ENCODE measurements at places on chromosomes 7 and 10.

DNA sequence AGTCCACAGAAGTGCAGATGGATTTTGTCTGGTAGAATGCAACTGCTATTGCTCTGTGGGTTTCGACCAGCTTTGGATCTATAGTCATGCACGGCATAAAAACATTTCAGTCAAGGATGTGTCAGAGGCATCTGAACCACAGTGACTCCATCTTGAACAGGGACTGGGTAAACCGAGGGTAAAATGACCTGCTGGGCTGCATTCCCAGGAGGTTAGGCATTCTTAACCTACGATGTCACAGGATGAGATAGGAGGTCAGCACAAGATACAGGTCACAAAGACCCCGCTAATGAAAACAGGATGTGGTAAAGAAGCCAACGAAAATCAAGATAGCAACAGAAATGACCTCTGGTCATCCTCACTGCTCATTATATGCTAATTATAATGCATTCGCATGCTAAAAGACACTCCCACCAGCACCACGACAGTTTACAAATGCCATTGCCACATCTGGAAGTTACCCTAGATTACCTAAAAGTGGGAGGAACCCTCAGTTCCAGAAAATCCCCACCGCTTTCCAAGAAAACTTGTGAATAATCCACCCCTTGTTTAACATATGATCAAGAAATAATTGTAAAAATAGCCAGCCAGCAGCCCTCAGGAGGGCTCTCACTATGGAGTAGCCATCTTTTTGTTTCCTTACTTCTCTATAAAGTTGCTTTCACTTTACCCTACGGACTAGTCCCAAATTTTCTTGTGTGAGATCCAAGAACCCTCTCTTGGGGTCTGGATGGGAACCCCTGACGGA, 50.7 kb upstream of the CPXM2 start:
- no peak for DNase-seq

- no peak for DNase-seq
Measured at GRCh38 chr10:97466755-97467154, 20.8 kb downstream of the ZDHHC16 start.

DNA sequence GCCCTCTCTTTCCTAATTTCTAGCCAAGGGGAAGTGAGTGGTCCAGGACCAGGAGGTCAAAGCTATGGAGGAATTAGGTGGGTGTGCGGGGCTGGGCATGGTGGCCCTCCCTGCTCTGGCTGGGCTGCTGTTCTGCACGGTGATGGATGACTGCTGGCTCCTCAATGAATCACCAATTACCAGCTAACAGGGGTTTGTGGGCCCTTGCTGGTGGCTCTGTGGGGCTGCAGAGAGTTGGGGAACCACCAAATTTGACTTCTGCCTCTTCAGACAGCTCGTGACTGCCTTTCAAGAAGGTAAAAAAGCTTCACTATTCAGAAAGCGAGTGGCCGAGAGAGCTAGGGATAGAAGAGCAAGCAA, 35.0 kb upstream of the HABP2 start:
- DNase-seq, result no peak

DNA sequence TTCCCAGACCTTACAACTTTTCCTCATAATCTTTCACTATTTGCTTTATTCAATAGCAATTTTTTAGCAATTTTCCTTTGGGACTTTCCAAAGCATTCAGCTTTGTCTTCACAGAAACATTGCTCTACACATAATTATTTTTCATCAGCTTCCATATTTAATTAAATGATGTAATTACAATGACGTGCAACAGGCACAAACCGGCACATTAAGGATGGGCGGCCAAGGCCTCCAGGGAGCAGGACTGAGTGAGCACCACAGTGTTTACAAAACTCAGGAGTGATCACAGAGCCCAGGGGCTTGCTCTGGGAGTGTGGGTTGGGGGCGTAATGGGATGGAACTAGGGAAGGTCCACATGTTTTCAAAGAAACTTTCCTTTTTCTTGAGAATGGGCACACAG, 69.8 kb downstream of the MAD1L1 start:
- no peak for DNase-seq

GRCh38 chr10:74034301-74034700, 36.4 kb downstream of the VCL start:
- DNase-seq, result no peak

- DNase-seq, result no peak
Measured at GRCh38 chr7:1745576-1746490, 75.8 kb downstream of the ELFN1 start.
